SK-N-MC (cell line): ENCODE measurements at places on chromosomes 1 and 21.

GRCh38 chr1:161092621-161093028 lies 3.3 kb upstream of the NECTIN4 start:
- no peak for DNase-seq

DNA sequence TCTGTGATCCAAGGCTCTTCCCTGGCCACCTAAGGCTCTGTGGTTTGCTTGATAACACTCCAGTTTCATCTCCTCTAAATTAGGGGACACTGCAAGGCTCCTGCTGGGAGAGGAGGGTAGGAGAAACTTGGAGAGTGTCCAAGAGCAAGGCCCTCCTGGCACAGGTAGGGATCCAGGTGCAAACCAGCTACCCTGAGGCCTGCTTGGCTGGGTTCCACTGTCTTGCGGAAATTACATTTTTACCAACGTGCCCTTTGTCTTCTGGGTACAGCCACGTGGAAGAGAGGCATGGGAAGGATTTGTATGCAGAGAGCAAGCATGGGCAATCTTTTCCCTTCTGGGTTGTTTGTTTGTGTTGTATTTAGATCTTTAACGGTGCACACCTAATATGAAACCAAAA lies 132.5 kb downstream of the PRDM2 start:
- no peak for DNase-seq

DNA sequence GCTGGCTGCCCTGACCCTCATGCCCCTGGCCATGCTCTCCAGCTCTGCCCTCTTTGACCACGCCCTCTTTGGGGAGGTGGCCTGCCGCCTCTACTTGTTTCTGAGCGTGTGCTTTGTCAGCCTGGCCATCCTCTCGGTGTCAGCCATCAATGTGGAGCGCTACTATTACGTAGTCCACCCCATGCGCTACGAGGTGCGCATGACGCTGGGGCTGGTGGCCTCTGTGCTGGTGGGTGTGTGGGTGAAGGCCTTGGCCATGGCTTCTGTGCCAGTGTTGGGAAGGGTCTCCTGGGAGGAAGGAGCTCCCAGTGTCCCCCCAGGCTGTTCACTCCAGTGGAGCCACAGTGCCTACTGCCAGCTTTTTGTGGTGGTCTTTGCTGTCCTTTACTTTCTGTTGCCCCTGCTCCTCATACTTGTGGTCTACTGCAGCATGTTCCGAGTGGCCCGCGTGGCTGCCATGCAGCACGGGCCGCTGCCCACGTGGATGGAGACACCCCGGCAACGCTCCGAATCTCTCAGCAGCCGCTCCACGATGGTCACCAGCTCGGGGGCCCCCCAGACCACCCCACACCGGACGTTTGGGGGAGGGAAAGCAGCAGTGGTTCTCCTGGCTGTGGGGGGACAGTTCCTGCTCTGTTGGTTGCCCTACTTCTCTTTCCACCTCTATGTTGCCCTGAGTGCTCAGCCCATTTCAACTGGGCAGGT lies 3.8 kb downstream of the GPR61 start:
- DNase-seq: no peak

DNA sequence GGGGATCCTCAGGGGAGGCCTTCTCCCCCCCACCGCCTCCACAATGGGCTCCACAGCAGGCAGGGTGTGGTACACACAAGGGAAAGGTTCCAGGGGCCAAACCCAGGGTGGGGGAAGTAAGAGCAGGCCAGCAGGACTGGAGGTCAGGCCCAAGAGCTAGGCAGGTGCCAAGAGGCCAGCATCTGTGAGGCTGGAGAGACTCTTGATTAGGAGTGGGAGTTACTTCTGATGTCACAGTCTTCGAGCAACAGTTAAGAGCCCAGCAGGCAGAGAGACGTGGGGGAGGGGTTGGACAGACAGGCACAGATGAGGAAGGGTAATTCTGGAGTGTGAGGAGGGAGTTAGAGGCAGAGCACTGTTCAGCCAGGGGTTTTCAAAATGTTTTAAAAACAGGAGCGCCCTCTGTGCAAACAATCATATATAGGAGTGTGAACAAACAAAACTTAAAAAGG lies 55.8 kb downstream of the SLC9A1 start:
- no peak for DNase-seq

DNA sequence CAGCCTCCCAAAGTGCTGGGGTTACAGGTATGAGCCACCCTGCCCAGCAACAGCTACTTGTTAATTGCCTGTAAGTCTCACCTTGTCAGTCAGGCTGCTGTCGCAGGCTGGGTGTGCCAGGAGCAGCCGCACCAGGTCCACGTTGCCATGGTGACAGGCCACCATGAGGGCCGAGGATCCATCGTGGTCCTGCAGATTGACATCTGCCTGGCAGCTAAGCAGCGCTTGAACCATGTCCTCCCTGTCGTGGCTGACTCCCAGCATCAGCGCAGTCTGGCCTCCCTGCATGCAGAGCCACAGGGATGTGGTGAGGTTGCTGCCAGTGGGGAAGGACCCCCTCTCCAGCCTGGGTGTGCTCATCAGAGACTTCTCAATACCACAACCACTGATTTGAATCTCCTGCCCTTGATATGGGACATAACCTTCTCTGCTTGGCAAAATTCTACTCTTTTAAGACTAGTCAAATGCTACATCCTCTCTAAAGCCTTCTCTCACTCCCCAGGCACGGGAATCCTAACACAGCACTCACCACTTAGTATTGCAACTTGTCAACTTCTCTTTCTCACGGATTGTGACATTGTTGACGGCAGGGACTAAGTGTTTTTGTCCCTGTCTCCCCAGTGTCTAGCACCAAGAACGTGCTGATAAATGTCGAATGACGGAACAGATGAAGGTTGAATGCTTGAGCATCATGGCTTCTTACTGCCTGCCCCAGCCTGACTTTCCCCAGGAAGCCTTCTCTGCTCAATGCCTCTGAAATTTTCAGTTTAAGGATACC lies 52.9 kb downstream of the L1TD1 start:
- no peak for DNase-seq

DNA sequence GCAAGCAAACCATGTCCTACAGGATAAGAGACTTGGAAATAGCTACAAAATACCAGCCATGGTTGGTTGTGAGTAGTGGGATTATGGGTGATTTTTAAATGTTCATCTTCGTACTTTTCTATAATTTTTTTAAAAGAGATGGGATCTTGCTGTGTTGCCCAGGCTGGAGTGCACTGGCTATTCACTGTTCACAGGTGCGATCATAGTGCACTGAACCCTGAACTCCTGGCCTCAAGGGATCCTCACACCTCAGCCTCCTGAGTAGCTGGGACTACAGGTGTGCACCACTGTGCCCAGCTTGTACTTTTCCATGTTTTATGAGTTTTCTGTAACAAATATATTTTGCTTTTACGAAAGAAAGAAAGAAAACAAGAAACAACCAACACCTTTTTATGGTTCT lies 224.2 kb downstream of the FOXD2 start:
- DNase-seq: no peak
